GM23338 (cell line): ENCODE measurements at places on chromosomes 2 and 18. TPM values are rescaled to one million over a fixed set of nuclear protein-coding genes. Genes with fewer than 3 reads are reported as not detected.

FRZB gene
- 0.52 and 1.0 TPM in 2 replicates for total RNA-seq

SKOR2 gene
- total RNA-seq = 0.42 TPM in 1 of 2 replicates, not detected in the other

DNA sequence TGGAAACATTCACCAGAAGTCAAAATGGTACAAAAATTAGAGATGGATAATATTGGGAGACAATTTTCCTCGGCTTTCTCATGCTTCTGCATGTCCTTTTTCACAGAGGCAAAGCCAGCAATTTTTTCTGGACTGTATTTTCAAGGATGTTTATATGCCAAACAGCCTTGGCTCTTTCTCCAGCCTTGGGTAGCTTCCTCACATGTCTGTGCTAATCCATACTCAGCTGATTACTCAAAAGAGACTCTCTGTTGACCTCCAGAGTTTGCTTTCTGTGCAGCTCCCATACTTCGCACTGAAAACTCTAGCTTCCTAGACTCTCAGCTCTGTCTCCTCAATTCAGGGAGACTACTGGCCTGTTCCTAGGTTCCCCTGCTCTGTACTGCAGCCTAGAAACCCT, 10.6 kb downstream of the C18orf63 start:
- DNase-seq = no peak

DNA sequence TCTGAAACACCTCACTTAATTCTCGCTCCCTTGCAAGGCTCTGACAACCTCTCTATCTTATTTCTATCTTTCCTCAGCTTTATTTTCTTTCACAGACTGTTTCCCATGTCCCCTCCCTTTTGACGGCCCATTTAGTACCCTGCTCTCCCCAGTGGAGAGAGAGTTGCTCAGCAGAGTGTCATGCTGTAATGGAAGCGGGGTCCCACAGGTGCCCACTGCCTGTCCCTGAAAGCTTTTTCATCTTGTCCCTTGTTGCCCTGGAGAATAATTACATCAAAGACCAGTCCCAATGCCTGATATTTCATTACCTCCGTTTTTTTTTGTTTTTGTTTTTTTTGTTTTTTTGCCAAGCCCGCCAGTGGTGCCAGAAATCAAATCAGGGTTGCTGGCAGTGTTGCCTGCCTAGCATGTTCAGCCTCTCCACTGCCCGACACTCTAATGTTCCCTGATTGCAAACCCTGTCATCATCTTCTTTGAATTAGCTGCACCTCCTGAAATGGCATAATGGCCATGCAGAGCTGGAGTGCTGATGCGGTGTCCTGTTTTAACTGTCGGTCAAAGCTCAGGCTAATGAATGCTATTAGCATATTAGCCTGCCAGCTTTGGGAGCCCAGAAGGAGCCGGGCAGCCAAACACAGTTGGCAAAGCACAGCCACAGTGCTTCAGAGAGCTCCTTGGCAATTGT, 71.2 kb upstream of the CAVIN2 start:
- DNase-seq = no peak

- DNase-seq = no peak
Observed at GRCh38 chr2:196322973-196323810, 151.8 kb upstream of the STK17B start.
